ENCODE measurements at places on chromosomes 11 and 22. TPM values are rescaled to one million over a fixed set of nuclear protein-coding genes. Genes with fewer than 3 reads are reported as not detected.

GRCh38 chr22:29186302-29186701 is 19.4 kb upstream of the EMID1 start:
- DNase-seq, result no peak

Gene TMEM126A
- total RNA-seq, result 32.4 TPM

GRCh38 chr22:35400501-35400790 is 506 bp downstream of the MCM5 start:
- DNase-seq, result no peak

DNA sequence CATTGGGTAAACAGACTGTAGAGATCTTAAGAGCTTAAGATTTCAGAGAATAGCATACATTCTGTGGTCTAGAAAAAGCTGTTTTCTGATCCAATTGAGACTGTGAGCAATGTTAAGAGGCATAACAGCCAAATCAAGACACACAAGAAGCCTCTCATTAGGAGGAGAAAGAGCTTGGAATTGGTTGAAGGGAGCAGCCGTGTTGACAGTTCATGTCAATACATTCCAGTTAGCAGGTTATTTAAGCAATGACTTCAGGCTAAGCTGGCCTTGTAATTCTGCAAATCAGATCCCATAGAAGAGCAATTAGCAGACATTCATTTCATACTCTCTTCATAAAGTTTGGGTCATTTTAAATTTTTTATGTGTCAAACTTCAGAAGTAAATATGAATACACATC is 50.9 kb downstream of the ETS1 start:
- no peak for DNase-seq
